Lung microvascular endothelial cell (primary cell): ENCODE measurements at places on chromosomes 11 and 22. TPM values are rescaled to one million over a fixed set of nuclear protein-coding genes. Genes with fewer than 3 reads are reported as not detected.
A peak's percentile ranks its signal among the peaks of the same experiment; 100 is the strongest.

- DNase-seq: no peak
These were observed 19.6 kb downstream of the CD5 start for GRCh38 chr11:61121917-61122316.

ESAM gene
- total RNA-seq: 8.9 and 35.1 TPM in 2 replicates

DNA sequence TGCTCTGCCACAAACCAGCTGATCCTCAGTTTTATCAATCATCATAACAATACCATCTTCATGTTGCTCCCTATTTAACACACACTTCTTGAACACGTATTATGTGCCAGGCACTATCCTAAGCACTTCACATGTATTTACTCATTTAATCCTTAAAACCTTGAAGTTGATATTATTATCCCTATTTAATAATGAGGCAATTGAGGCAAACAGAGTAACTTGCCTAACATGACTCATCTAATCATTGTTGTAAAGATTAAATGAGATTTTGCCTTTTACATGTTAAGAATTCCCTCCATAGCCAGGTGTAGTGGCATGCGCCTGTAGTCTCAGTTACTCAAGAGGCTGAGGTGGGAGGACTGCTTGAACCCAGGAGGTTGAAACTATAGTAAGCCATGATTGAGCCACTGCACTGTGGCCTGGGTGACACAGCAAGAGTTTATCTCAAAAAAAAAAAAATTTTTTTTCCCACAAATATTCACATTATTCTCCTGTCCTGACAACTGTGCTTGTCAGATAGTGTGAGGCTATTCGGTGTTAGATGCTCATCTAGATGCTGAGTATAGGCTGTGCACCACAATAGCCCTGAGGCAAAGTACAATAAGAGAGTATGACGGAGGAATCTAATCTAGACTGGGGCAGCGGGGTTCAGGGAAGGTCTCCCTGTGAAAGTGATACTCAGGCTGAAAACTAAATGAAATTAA lies 13.4 kb downstream of the CKAP5 start:
- DNase-seq: no peak

GRCh38 chr11:45142241-45143055 lies 4.0 kb upstream of the PRDM11 start:
- DNase-seq: no peak

DNA sequence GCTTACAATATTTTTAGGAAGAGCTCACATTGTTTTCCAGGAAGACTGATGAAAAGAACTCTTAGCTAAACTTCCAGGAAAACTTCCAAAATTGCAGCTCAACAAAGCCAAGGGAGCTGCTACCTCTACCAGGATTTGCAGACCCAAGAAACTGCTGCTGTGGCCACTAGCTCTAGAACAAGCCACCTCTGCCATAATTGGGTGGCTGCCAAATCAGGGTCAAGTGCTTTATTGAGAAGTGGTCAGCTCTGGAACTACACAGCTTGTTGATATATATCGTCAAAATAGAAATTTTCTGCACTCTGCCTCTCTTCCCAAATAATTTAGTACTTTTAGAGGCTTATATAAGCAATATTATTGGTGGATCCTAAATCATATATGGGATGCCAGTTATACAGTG lies 371.8 kb upstream of the CHORDC1 start:
- DNase-seq: no peak

- no peak for DNase-seq
These were observed 184.1 kb upstream of the SYT13 start for GRCh38 chr11:45470151-45470793.

DNA sequence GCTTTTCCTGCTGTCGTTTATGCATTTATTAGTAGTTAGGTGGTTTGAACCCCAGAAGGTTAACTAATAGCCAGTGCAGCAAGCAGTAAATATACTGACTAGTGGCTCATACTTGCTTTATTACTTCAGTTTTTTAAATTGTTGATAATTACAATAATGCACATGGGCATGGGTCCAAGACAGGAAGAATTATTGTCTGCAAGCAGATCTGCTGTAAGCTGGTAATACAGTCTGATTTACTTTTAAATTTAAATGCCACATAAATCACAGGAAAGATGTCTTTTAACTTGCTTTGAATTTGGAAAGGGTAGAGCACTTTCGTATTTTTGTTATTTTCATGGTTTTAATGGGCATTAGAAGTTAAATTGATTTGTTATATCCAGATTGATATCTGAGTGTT lies 27.1 kb downstream of the APLP2 start:
- no peak for DNase-seq

DNA sequence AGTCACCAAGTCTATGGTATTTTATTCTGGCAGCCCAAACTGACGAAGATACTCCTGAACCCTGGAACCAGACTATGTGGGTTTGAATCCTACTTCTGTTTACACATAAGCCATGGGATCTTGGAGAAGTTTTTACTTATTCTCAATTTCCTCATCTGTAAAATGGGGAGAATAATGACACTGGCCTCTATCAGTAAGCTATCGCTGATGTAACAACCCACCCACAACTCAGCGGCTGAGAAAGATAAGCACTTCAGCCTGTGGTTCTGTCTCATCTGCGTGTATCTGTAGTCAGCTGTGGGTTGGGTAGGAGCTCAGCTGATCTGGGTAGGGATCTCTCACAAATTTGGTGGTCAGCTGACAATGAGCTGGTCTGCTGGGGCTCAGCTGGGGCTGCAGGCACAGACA lies 68.0 kb upstream of the ALX4 start:
- DNase-seq: no peak

GRCh38 chr11:64772303-64773018 lies 5.9 kb downstream of the SF1 start:
- peak; percentile 61 for DNase-seq

DNA sequence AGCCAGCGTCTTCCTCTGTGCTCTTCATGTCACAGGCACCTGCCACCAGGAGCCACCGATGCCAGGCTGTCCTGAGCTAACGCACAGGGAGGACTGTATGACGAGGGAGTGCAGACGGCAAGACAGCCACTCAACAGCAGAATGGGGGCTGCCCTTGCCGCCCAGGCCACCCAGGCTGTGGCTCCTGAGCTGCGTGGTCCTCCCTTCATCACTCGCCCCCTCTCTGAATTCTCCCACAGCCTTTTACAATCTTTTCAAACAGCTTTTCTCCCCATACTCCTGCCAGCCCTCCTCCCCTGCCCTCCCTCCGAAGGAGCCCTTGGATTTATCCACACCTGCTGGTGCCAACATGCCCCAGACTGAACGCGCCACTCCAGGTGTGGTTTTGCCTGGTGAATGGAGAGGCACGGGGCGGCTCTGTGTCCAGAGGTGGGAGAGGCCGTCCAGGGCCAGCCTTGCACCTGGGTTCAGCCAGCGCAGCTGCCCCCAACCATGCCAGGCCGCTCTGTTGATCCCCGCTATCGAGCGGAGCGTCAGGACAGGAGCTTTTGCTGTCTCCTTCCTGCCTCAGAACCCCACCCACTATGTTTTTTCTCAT lies 22.0 kb downstream of the OVOL1 start:
- no peak for DNase-seq

DNA sequence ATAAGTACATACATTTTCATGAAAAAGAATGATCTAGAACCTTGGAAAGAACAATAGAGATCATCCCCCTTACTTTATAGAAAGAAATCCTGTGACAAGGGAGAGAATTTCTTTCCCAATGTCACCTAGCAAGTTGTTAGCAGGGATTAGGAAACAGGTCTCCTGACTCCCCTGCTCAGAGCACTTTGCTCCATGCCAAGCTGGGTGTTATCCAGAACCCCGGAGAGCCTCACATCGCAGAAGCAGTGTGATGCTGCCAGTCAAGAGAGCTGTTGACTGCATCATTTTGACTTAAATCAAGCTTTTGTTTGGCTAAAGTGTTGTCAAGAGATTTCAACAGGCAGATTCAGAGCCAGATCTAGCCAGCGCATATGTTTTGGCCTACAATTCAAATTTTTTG lies 3.6 kb upstream of the RRAS2 start:
- DNase-seq: no peak

DNA sequence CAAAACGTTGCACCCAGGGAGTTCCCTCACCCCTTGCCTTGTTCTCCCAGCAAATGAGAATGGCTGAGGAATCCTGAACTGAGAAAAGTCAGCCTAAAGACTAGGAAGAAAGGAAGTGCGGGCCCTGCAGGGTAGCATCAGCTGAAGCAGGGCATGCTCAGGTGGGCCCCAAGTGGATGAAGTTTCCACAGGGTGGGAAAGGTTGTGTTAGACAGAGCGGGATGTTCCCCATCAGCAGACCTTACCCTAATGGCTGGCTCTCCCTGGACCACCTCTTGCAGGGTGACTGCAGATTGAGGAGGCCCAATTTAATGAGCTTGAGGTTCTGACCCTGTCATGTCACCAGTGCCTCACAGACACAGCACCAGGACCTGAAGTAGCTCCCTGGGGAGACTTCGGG lies 81.5 kb upstream of the MYOD1 start:
- no peak for DNase-seq

C11orf52 gene
- total RNA-seq: 0.65 TPM in 1 of 2 replicates, not detected in the other

DNA sequence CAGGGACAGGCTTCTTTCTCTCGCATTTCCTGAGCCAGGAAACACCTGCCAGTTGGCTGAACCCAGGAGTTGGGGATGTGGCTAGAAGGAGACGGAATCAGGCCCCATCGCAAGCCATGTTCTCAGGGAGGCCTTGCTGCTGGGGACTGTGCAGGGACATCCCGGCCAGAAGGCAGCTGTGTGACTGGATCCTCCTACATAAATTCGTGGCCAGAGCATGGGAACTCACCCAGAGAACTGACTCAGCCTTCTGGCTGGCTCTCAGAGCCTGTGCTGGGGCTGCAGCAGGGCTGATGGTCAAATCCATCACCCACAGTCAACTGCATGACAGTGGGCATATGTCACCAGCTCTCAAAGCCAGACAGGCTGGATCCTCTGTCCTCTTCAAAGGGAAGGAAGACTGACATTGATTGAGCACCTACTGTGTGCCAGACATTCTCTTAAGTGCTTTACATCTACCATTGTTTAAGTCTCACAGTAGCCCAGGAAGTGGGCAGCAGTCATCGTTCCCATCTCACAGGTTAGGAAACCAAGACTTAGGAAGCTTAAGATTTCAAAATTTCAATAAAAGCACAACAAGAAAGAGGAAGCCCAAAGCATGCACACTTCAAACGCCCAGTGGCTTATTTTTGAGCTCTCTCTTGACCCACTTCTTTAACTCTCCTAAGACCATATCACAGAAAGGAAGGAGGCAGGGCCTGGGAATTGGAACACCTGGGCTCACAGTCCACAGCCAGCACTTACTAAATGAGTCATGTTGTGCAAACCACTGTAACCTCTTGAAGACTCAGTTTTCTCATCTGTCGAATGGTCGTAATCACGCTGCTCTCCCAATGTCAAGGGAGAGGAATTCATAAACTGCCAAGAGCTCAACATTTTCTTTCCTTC lies 30.9 kb upstream of the CACNG2 start:
- DNase-seq: no peak

OR5F1 gene
- not detected in 2 replicates for total RNA-seq

CDHR5 gene
- not detected in 2 replicates for total RNA-seq

DNA sequence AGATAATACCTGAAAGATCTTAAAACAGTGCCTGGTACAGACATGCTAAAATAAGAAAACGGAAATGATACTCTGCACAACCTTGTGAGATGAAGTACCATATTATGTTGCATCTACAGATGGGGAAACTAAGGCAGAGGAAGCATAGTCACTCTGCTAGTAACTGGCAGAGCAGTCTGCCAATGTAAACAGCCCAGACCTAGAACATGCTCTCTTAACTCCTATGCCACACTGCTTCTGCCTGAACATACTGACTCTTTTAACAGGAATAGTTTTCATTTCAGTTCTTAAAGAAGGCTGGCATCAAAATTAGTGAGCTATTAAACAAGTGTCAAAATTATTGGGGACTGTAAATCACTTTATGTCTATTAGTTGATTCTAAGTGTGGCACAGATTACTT lies 99.9 kb downstream of the CD44 start:
- DNase-seq: no peak

DNA sequence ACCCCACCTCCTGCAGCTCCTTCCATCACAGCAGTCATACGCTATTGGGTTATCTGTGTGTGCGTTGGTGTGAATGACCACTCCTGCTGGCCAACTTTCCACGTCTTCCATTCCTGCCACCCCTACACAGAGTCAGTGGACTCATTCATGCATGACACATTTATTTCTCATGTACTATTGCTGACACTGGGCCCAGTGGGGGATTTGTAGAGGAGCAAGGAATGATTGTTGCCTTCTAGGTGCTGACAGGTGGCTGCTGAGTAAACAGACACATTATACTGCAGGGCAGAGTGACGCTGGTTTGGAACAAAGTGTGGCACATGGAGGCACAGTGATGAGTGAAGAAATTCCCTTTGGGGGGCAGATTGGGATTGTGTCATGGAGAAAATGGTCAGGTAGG lies 113.9 kb downstream of the CCDC81 start:
- DNase-seq: no peak

USP2 gene
- 0.20 and 0.22 TPM in 2 replicates for total RNA-seq

- no peak for DNase-seq
These were observed 8.0 kb upstream of the CLCF1 start for GRCh38 chr11:67381244-67381972.

- DNase-seq: no peak
These were observed 369.8 kb upstream of the CCDC90B start for GRCh38 chr11:83655976-83656375.

DNA sequence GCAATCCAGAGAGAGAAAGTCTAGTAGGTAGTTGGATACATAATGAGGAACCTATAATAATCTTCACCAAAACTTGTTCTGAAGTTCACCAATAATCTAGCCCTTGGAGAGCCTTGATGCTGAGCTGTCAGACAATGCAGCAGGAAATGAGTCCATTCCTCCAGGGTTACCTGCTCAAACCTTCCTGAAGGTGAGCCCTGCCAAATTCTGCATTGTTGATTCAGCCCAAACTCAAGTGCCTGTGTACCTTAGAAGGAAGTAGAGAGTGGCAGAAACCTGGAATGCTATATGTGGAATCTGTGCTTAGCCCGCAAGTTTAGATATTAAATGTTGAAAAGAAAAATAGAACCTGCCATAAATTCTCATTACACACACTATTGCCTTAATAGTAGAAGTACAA lies 77.4 kb upstream of the SPON1 start:
- no peak for DNase-seq

GRCh38 chr11:120442031-120442430 lies 69.5 kb upstream of the GRIK4 start:
- DNase-seq: no peak

CECR2 gene
- under 0.01 TPM in 2 replicates for total RNA-seq

DNA sequence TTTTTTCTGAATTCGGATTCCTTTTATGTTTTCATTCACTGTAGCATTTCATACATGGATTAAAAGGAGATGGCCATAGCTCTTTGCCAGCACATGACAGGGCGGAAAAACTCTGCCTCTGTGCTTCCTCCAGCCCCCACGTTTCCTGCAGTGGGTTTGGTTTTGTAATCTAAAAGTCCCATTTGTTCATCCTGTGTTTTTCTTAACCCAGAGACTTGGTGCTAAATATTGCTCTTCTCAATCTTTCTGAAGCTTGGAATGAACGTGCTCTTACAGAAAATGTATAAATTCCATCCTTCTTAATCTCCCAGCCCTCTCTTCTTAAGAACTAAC lies 89.9 kb downstream of the PPP6R3 start:
- peak; percentile 88 for DNase-seq

CDKN1C gene
- total RNA-seq: 18.7 and 119 TPM in 2 replicates

- DNase-seq: no peak
These were observed at the start of gene DRD2 for GRCh38 chr11:113475160-113475761. DRD2 (minus strand) TSS chr11:113475398; CDS start chr11:113424651, 50,747 bp downstream.

OSBP2 gene
- total RNA-seq: 10.5 and 15.9 TPM in 2 replicates

PRR33 gene
- total RNA-seq: not detected in 2 replicates

CARD18 gene
- not detected in 2 replicates for total RNA-seq

- no peak for DNase-seq
These were observed 935 bp upstream of the RTN4RL2 start for GRCh38 chr11:57459164-57460021.

GRCh38 chr11:115423728-115424459 lies 80.3 kb downstream of the CADM1 start:
- no peak for DNase-seq

UVRAG gene
- 41.0 and 60.7 TPM in 2 replicates for total RNA-seq

CSF2RB gene
- 1.4 and 2.0 TPM in 2 replicates for total RNA-seq
